Fibroblast of skin of back (primary cell): ENCODE measurements at places on chromosomes 7 and 10.

DNA sequence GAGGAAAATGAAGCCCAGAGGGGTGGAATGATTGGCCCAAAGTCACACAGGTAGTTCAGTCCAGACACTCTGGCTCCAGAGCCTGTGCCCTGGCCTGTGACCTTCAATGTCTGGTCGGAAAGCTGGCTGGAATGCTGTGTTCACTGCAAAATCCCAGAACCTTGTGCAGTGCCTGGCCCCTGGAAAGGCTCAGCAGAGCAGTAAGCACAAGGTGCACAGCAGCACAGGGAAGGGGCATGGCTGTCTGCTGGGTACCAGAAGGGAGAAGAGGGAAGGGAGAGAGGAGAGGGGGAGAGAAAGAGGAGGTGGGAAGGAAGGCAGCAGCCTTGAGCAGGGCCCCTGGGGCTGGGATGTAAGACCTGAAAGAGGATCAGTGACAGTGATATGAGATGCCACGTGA lies 28.4 kb upstream of the C10orf71 start:
- DNase-seq = no peak

- no peak for DNase-seq
These were observed 229.3 kb downstream of the DNAJB6 start for GRCh38 chr7:157565981-157566630.

- no peak for DNase-seq
These were observed 45.7 kb upstream of the PTPRN2 start for GRCh38 chr7:158633055-158633956.

DNA sequence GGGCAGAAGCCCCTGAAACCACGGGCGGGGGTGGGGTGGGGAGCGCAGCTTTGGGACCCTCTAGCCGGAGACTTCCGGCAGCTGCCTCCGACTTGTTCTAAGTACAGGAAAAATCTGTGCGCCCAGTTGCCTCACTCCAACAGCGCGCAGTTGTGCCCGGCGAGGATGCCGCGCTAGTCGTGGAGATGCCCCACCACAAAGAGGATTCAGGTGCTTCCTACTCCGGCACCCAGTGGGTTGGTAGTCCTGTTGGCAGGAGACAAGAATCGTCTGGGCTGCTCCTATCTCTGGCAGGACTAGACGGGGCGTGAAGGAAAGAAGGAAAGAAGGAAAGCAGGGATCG lies 465 bp upstream of the NPY start:
- no peak for DNase-seq

DNA sequence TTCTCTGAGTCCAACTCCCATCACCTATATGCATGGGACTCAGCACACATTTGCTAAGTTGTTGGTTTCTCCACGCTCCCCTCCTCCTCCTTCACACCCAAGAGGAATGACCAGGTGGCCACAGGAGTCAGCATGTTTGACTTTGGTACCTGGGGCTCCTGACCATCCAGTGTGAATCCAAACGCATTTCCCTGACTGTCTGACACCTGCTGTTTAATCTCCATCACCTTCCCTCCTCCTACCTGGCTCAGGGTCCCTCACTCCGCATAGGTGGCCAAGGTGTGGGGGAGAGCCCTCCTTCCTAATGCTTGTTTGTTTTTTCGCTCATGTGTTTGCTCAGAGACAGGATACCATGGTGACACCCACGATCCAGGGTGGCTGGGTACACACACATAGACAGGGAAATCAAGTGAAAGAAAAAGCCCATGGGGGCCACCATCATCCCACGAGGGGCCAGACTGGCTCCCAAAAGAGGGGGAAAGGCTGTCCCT lies 194.9 kb downstream of the KCNMA1 start:
- no peak for DNase-seq

GRCh38 chr7:952548-953441 lies 1.7 kb downstream of the ADAP1 start:
- no peak for DNase-seq

DNA sequence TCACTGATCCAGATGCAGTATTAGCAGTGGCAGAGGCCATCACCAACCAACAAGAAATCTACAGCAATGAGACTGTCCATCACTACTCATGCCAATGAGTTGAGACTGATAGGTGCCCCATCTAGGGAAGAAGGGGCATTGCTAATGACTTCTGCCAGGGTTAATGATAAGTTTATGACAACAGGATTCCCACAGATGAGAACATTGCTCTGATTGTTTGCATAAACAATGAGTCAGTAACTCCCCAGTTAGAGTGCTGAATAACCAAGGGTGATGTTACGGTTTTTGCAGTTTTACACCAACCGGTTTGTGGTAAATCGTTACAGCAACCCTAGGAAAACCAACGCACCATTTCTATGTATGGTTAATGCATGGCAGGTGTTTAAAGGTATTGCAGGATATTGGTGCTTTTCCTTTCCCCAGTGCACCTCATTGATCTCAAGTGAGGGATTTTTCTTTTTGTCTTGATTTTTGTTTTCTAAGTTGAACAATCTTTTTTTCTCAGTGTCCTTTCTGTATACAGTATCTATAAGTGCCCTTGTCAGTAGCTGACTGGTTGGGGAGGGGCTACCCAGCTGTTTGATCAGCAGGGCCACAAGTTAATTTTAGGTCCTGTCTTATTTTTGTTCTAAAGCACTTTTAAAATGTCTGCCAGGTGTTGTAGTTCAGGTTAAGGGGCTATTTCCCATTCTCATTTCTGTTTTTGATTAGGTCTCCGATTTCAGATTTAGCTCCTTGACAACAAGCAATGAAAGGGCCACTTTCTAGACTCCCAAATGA lies 3.9 kb upstream of the CSGALNACT2 start:
- no peak for DNase-seq

DNA sequence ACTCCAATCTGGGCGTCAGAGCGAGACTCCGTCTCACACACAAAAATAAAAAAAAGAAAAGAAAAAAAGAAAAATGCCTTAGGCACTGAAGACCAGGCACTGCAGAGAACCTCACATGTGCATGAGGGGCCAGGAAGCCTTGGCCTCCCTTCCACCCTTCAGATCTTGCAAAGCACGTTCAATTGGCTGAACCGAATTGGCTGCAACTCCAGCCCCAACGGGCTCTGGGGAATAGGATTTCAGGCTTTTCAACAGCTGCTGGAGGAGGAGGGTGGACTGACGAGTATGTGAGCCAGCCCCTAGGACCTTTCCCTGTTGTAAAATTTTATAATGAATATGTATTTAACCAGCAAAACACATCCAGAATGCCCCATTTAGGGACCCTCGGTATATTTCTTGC lies 16.7 kb downstream of the TMEM120A start:
- no peak for DNase-seq

DNA sequence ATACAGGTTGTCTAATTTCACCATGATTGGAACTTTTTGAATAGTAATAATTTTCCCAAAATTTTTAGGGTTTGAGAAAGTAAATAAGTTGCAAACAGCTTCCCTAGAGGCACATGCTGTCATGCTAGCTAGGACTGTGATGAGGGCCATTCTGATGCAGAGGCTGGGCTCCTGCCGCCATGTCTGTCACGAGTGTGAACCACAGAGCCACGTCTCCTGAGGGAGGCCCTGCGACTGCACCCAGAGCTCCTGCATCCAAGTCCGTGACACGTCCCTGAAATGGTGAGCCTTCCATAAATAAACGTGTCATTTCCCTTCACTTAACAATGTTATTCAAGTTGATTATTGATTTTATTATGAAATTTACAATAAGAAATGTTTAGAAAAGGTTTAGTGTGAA lies 40.0 kb downstream of the C10orf120 start:
- no peak for DNase-seq

- DNase-seq = no peak
These were observed 331.6 kb downstream of the DGKB start for GRCh38 chr7:14570750-14571607.

DNA sequence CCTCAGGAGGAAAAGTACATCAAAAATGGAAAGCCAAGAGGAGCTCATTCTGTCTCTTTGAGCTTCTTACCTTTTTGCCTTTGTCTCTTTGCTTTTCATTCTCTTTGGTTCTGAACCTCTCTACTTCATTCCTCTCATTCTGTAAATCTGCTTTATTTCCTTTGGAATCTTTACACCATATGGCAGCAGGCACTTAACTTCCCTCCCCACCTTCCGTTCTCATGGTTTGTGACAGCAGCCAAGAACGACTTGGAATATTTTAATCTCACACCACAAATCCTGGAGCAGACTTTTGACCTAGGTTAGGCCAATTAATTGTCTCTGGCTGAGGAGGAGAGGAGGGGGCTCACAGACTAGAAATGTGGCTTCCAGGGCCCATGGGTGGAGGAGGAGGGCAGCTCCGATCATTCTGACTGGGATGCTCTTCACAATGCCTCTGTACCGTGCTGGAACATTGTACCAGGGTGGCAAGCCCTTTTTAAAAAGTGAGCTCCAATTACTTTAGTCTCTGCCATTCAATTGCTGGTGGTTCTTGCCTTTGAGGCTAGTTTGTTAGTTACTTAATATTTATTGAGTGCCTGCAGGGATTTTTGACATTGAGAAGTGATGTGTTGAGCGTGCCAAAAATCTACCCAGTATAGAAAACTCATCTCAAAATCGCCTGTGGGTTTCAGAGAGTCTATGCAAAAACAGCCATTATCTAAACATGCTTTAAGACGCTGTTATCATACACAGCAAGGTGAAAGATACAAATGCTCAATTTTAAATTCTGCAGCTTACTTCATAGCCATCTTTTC lies 386.6 kb downstream of the DPP6 start:
- DNase-seq = no peak

- no peak for DNase-seq
These were observed 27.0 kb upstream of the KCNK18 start for GRCh38 chr10:117170244-117170643.

DNA sequence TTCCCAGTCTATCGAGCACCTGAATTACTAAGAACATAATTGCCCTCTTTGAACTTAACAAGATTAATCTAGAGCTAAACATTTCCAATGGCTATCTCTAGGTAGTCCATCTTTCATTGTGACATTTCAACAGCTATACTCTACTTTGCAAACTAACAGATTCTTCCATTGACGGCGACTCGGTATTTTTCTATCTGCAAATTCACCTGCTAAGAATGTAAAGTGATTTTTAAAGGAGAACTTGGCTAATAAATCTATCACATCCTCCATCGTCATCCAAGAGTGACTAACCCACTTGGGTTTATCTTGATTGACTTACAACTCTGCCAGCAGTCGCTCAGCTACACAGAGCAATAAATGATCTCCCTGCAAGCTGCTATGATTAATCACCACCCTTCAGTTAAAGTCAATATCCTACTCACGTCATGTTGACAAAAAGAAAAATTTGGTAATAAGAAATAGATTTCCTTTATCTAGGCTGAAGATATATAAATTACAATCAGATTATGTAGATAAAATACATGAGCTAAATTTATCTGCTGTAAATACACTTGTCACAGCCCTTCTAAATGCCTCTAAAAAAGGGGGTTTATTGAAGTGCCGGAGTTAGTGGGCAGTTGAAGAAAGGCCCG lies 99.5 kb downstream of the SFMBT2 start:
- no peak for DNase-seq

GRCh38 chr7:30744075-30744417 lies 7.9 kb upstream of the INMT start:
- DNase-seq = no peak

DNA sequence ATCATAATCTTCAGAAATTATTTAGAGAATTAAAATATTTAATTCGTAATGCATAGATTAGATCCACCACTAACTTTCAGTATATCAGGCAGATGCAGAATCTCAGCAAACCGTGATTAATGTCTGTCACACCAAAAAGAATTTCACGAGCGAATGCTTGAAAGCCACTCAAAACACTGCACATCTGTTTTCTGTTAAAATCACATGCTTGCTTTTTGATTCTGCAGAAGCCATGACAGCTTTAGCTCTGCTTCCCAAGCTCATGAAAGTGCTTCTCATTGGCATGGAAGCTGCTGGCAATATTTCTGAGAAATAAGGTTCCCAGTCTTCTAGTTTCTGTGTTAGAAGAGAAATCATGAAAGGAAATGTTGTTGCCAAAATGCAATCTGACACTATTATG lies 837.8 kb upstream of the LRRN3 start:
- peak; percentile 51 for DNase-seq

DNA sequence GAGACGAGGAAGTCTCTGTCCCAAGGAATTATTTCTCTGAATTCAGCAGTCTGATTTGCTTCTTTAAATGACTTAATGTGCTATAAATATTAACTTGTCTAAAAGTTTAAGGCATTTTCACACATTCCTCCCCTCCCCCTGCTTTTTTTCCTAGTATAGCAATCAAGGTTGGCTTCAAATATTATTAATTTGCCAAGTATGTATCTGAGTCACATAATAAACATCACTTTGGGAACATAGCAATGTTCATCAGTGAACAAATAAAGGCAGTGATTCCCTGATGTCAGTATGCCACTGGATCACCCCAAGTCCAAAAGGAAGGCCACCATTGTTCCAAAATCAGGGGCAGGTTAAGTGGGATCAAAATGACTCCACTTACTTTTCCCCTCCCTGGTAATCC lies 40.5 kb downstream of the PDE6C start:
- DNase-seq = peak; percentile 83

- no peak for DNase-seq
These were observed 12.5 kb upstream of the ARPC1A start for GRCh38 chr7:99313204-99313573.

DNA sequence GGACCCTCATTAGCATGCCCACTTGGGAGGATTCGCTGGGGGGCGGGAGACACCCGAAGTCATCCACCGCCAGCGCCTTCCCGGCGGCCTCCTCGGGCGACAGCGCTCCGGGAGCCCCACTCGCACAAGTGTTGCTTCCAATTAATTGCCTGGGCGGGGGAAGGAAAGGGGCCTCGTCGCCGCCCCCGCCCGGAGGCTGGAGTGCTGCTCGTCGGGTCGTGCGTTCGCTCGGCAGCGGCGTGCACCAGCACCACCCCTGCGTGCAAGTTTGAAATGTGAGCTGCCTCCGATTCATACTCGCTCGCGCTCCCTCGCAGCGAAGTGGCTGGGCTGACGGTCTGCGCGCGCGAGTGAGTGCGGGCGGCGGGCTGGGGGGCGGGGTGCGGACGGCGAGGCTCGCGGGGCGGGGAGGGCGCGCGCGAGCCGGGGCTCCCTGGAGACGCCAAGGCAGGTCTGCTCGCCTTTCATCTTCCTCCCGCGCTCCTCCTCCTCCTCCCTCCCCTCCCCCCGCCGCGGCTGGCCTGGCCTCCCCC lies 104.6 kb upstream of the PPIF start:
- DNase-seq = peak; percentile 84

DNA sequence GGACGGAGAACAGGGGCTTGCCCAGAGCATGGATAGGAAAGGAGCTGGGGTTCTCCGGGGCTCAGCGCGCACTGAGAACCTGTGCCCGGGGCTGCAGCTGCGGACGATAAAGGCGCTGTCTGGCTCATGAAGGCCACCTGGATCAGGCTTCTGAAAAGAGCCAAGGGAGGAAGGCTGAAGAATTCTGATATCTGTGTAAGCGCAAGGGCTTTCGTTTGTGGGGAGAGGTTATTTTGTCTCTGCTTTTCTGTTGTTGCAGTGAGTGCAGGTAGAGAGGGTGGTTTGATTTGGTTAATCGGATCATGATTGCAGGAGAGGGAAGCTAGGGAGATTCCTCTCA lies 250.5 kb downstream of the NSUN6 start:
- DNase-seq = no peak

- DNase-seq = peak; percentile 62
These were observed 45.0 kb upstream of the PRR15 start for GRCh38 chr7:29518616-29519015.

GRCh38 chr10:127921753-127922145 lies 14.8 kb downstream of the PTPRE start:
- DNase-seq = no peak

GRCh38 chr10:3964516-3964915 lies 179.5 kb upstream of the KLF6 start:
- DNase-seq = no peak
